ENCODE measurements at places on chromosomes 3 and 15.

DNA sequence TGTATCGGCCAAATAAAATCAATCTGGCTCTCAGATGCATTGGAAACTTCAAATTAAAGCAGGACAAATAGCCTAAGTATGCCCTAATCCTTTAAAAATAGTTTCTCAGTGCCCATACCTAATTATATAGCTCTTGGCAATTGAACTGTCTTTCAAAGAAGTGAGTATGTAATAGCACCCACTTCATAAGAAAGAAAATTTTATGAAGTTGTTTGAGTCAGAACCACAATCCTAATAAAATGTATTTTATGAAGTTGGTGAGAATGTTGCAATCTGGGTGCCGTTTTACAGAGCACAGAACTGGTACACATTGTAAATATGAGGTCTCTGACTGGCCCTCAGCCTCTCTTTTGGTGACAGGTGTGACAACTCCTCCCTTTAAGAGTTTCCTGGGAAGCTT lies 45.4 kb downstream of the EPHB1 start:
- no peaks in the 10 kb centered on the region for H3K27me3 ChIP-seq
- DNase-seq: no peak
- peaks cover under 1% of the 10 kb centered on the region for H3K4me1 ChIP-seq

- H3K4me1 ChIP-seq: no peaks in the 10 kb centered on the region
- no peak overlapping the region for H3K4me3 ChIP-seq
- no peak overlapping the region for H3K27ac ChIP-seq
- DNase-seq: no peak
- no peaks in the 10 kb centered on the region for H3K27me3 ChIP-seq
These were observed 151.3 kb upstream of the SLITRK3 start for GRCh38 chr3:165347526-165347925.

DNA sequence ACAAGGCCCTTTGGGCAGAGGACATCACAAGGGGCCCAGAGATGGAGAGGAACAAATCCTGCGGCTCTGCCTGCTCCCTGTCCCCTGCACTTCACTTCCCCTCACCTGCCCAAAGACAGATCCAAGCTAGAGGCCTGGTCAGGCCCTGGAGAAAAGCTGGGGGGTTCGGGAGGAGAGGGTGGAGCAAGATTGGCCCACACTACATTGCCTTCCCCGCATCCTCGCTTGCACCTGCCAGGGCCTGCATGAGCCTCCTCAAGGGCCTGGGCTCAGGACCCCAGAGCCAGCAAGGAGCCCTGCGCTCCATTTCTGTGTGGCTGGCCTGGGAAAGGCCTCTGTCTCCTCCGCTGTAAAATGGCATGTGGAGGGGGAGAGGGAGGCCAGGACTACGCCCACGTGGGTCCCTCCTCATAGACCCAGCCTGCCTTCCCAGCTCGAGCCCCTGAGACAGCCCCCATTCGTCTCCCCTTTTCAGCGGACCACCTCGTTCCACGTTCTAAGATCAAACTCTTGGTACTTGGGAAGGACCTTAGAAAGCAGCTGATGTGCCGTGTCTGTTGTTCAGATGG lies 106.0 kb downstream of the HMG20A start:
- no peaks in the 10 kb centered on the region for H3K27me3 ChIP-seq
- peaks cover 40% of the 10 kb centered on the region for H3K4me1 ChIP-seq
- no peaks in the 10 kb centered on the region for H3K36me3 ChIP-seq
- DNase-seq: no peak
- H3K27ac ChIP-seq: peak overlapping the region; percentile 37
- no peak overlapping the region for H3K4me3 ChIP-seq

DNA sequence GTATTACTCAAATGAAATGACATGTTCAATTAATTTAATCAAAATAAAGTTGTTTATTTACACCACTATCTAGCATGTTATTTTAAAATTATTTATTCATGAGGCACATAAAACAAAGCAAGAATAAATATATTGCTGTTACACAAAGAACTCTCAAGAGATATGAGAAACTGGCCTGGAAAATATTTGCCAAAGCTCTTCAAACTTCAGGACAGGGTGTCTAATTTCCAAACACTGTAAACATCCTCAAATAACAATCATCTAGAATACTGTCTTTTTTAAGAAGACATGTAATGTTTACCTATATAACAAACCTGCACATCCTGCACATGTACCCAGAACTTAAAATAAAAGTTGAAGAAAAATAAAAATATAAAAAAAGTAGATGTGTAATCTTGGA lies 876.6 kb downstream of the TUSC7 start:
- no peak overlapping the region for H3K4me3 ChIP-seq
- no peak for DNase-seq
- H3K27ac ChIP-seq: no peak overlapping the region
- peaks cover 8% of the 10 kb centered on the region for H3K4me1 ChIP-seq

GRCh38 chr3:114929971-114930732 lies 216.9 kb downstream of the ZBTB20 start:
- no peak overlapping the region for H3K4me3 ChIP-seq
- no peak overlapping the region for H3K27ac ChIP-seq
- no peak for DNase-seq
- H3K36me3 ChIP-seq: peaks cover 2% of the 10 kb centered on the region
- no peaks in the 10 kb centered on the region for H3K27me3 ChIP-seq
- no peaks in the 10 kb centered on the region for H3K4me1 ChIP-seq

DNA sequence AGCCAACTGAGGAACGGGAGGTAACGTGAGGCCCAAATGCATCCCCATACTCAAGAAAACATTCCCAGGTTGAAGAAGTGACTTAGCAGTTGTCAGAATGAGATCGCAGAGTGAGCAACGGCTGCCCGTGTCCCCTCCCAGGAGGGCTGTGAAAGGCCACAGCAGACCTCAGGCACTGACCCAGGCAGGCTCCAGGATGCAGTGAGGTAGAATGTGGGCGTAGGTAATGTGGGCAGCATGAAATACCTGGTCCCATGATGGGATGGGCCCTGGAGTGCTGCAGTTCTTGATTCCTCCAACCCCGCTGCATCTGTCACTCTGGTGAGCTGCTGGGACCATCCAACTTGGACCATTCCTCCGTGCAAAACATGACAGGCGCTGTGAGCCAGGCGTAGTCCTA lies 74.8 kb downstream of the NSMCE3 start:
- no peaks in the 10 kb centered on the region for H3K27me3 ChIP-seq
- H3K27ac ChIP-seq: no peak overlapping the region
- H3K36me3 ChIP-seq: no peaks in the 10 kb centered on the region
- no peak overlapping the region for H3K4me3 ChIP-seq

GRCh38 chr3:40299721-40300335 lies 9.7 kb upstream of the EIF1B start:
- no peaks in the 10 kb centered on the region for H3K27me3 ChIP-seq
- DNase-seq: no peak
- peaks cover 9% of the 10 kb centered on the region for H3K4me1 ChIP-seq
- H3K27ac ChIP-seq: peak overlapping the region; percentile 79
- no peak overlapping the region for H3K4me3 ChIP-seq

DNA sequence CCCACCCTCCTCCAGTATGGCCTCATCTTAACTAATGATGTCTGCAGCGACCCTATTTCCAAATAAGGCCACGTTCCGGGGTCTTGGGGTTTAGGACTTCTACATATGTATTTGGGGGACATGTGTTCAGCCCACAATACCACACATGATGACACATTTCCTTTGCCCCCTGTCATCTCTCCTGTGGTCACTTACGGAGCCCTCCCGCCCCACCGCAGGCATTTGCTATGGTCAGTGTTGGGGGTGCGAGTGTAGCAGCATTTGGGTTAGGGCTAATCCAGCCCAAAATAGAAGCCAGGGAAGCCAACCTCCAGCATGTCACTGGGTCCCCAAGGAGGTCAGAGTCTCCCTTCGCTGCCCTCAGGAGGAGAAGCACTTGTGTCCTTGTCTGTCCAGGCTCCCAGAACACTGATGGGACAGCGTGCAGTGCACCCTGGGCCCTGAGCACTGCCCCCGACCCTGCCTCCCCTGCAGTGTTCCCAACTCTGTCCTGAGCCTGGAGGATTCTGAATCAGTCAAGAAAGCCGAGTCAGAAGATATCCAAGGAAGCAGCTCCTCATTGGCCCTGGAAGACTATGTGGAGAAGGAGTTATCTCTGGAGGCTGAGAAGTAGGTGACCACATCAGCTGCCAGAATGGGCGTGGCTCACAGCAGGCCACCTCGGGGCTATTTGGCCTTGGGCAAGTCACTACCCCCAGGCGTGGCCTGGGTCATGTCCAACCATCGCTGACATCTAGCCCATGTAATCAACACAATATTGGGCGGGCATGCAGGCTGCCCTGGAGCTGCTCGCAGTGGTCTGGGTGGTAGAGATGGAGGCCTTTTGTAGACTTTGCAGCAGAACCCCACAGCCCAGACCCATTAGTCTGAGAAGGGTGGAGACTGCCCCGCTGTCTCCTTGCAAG lies 46.9 kb upstream of the FGD5 start:
- DNase-seq: no peak
- H3K4me1 ChIP-seq: no peaks in the 10 kb centered on the region
- H3K27me3 ChIP-seq: no peaks in the 10 kb centered on the region
- no peaks in the 10 kb centered on the region for H3K36me3 ChIP-seq

DNA sequence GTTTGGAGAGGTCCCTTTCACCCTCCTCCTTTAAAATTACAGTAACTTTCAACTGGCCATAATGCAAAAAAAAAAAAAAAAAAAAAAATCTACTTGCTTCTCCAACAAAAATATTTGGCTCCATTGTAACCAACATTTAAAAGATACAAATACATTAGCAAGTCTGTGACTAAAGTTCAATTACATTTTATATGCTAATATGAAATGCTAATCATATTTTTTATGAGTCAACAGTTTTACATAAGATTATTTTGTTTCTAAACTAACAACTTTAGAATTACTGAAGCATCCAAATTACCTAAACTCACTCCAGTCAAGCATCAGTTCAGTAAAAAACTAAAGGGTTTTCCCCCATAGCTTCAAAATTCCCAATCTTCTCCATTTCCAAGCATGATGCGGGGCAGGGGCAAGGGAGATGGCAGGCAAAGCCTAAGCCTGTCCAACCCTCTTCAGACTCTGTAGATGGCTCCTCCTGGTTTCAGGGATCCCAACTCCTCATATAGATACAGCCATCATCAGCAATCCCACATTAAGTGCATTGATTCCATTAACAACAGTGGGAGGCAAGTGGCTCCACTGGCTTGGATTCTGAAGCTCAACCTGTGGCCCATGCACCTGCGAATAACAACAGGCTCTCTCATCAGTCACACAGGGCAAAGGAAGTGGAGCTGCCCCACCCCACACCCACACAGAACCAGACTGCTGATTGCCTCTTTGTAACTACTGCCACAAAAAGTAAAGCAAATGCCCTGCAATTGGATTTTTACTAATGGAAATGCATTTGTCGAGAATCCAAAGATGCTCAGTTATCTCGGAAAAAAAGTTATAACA lies 15.0 kb downstream of the SFMBT1 start:
- peaks cover 28% of the 10 kb centered on the region for H3K4me1 ChIP-seq
- no peak overlapping the region for H3K4me3 ChIP-seq
- H3K27ac ChIP-seq: peak overlapping the region; percentile 5

GRCh38 chr15:64950888-64951287 lies 38.8 kb downstream of the SPG21 start:
- H3K4me3 ChIP-seq: no peak overlapping the region
- peaks cover 43% of the 10 kb centered on the region for H3K36me3 ChIP-seq
- no peak overlapping the region for H3K27ac ChIP-seq

- no peak overlapping the region for H3K27ac ChIP-seq
- H3K36me3 ChIP-seq: peaks cover 7% of the 10 kb centered on the region
- DNase-seq: no peak
- no peak overlapping the region for H3K4me3 ChIP-seq
- H3K27me3 ChIP-seq: no peaks in the 10 kb centered on the region
These were observed 491.8 kb downstream of the FHIT start for GRCh38 chr3:60759439-60759838.

- H3K4me1 ChIP-seq: no peaks in the 10 kb centered on the region
- no peak overlapping the region for H3K4me3 ChIP-seq
- DNase-seq: no peak
- H3K27me3 ChIP-seq: no peaks in the 10 kb centered on the region
- no peak overlapping the region for H3K27ac ChIP-seq
These were observed 9.7 kb downstream of the WDR5B start for GRCh38 chr3:122406198-122406597.

GRCh38 chr15:94547711-94548110 lies 316.4 kb downstream of the MCTP2 start:
- peaks cover 22% of the 10 kb centered on the region for H3K4me1 ChIP-seq
- H3K36me3 ChIP-seq: no peaks in the 10 kb centered on the region
- no peak overlapping the region for H3K4me3 ChIP-seq
- no peak for DNase-seq
- H3K27ac ChIP-seq: no peak overlapping the region
- no peaks in the 10 kb centered on the region for H3K27me3 ChIP-seq

DNA sequence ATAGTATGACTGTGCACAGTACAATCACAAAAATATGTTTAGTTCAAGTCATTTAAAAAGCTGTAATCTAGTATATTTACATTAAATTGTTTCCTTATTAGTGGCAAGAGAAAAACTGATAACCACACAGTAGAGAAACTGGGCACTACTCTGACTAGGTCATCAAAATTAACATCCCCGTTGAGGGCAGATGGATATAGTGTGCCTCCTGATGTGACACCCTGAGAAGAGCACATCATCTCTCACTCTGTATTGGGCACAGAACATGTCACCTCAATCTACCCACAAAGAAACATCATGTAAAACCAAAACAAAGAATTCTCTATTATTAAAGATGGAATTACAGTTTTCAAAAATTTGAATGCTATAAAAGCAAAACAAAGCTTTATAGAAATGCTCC lies 221.9 kb upstream of the NANOGP8 start:
- no peaks in the 10 kb centered on the region for H3K36me3 ChIP-seq
- peaks cover 38% of the 10 kb centered on the region for H3K4me1 ChIP-seq
- H3K4me3 ChIP-seq: no peak overlapping the region
- no peak for DNase-seq

DNA sequence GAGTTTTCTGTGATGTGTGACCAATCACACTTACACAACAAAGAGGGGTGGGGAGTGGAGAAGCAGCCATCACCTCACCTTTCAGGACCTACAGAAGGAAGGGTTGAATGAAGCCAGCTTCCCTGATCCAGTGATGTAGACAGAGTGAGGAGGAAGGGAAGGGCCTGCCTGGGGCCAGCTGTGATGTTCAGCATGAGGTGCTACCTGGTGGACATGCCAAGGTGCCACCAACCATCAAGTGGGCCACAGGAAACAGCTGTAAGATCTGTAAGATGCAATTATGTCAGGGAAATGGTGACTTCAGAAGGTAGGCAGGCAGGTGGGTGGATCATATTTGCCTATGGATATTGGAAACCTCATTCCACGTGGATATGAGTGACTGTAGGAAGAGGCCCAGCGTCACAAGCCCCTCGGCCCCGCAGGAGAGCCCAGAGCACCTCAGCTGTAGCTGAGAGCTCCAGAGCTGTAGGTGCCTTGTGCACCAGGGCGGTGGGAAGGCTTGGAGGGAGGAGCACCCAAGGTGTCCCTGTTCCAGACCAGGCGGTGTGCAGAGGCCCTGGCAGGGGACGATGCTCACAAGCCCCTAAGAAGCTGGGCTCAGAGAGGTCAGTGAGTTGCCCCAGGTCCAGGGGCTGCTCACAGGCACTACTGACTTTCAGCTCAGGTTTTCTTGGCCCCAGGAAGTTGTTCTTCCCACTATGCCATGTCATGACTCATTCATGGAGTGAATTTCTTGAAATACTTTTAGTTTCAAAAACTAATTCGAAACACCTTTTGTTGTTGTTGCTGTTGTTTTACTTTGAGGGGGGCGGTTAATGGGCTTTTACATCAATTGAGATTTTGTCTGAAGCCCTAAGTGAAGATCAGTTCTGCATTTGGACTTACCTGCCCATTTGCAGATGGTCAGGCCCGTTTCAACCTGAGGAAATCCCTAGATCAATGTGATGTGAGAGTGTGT lies 94.2 kb upstream of the ALDH1A3 start:
- H3K4me1 ChIP-seq: no peaks in the 10 kb centered on the region
- no peak for DNase-seq
- H3K27me3 ChIP-seq: no peaks in the 10 kb centered on the region

Measured in neural crest cell (in vitro differentiated cells).